PC-9 (cell line): ENCODE measurements at places on chromosomes 3 and 15. TPM values are rescaled to one million over a fixed set of nuclear protein-coding genes. Genes with fewer than 3 reads are reported as not detected.

DNA sequence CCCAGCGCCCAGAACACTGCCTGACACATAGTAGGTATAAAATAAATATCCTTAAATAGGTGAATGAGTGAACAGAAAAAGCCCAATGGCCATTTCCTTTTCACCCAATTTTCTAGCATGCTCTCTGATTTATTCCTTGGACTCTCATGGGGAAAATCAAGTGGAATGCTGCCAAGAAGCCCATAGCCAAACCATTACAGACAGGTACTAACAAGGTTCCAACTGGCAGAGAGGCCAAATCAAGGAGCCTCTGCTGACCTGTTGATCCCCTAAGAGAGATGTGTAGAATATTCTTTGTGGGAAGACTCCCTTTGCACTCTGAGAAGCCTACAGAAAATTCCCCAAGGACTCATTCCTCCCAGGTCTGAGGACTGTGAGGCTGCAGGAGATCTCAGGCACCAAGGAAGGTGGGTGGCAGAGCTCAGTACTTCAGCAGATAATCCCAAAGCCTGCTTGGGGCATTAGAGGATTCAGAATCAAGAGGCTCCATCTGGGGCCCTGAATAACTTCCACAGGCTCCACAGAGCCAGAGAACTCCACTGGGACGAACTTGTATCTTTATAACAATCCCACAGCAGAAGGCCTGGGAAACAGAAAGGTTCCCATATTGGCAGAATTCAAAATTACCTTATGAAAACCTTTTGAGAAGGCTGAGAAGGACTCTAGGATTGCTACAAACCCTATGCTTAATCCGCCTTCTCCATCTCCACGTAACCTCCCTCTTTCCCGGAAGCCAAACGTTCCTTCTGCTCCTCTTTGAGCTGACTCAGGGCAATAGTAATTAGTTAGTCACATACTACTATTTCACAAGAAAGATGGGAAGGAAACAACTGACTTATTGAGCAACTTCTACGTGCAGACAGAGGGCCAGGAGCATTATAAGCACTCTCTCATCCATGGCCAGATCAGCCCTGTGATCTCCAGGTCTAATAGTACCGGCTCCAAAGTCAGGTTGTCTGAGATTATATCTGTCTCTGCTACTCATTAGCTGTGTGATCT is 34.5 kb downstream of the PRICKLE2 start:
- no peaks in the 10 kb centered on the region for H3K27me3 ChIP-seq
- DNase-seq, result peak; percentile 54
- H3K4me1 ChIP-seq, result peaks cover 50% of the 10 kb centered on the region
- H3K36me3 ChIP-seq, result no peaks in the 10 kb centered on the region
- H3K27ac ChIP-seq, result no peak overlapping the region
- H3K4me3 ChIP-seq, result no peak overlapping the region

- H3K27me3 ChIP-seq, result peaks cover 15% of the 10 kb centered on the region; the same call in 1 of the 2 replicates
- no peak overlapping the region for H3K27ac ChIP-seq
- no peaks in the 10 kb centered on the region for H3K36me3 ChIP-seq
- H3K4me3 ChIP-seq, result no peak overlapping the region
Observed at GRCh38 chr15:87902772-87903426, 353.6 kb downstream of the NTRK3 start.

GRCh38 chr15:61441891-61442290 is 212.8 kb upstream of the RORA start:
- peaks cover 17% of the 10 kb centered on the region for H3K27me3 ChIP-seq
- H3K4me3 ChIP-seq, result no peak overlapping the region
- DNase-seq, result no peak

DNA sequence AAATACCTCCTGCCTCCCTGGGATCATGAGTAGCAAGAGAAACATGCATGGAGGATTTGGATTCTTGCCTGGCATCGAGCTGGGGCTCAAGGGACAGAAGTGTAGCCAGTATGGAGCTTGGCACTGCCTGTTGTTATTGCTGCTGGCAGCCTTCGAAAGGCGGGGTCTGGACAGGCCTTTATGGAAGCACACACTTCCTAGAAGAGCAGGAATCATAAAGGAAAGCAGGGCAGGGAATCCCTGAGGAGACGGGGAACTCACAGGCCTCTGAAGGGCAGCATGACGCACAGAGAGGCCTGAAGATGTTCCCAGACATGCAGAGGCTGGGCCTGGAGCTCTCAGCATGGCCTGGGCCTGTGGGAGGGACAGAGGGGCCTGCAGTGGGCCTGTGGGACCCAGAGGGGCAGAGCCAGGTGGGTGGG is 18.6 kb upstream of the SLC41A3 start:
- H3K4me3 ChIP-seq, result no peak overlapping the region
- no peak for DNase-seq
- H3K4me1 ChIP-seq, result no peaks in the 10 kb centered on the region
- H3K27me3 ChIP-seq, result no peaks in the 10 kb centered on the region
- H3K36me3 ChIP-seq, result no peaks in the 10 kb centered on the region

- no peaks in the 10 kb centered on the region for H3K36me3 ChIP-seq
- no peak overlapping the region for H3K4me3 ChIP-seq
- no peak for DNase-seq
- H3K27me3 ChIP-seq, result no peaks in the 10 kb centered on the region
Observed at GRCh38 chr15:48040166-48040817, 80.5 kb upstream of the SLC24A5 start.

DNA sequence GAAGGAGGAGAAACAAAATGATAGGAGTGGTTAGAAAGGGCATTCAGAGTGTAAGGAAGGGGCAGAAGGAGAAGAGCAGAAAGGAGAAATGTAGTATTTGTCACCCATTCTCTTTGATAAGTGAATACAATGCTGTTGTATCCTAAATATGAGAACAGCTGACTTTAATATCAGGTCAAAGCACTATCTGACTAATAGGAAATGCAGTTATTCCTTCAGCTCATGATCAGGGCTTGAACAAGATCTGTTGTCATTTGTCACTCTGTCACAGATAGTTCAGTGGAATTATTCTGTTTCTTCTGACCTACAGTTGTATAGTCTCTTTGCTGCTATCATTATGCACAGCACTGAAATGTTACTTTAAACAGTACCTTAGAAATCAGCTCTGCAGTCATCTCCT is 149.4 kb downstream of the FRMD5 start:
- no peaks in the 10 kb centered on the region for H3K4me1 ChIP-seq
- no peak for DNase-seq
- H3K4me3 ChIP-seq, result no peak overlapping the region
- H3K36me3 ChIP-seq, result no peaks in the 10 kb centered on the region
- H3K27ac ChIP-seq, result no peak overlapping the region

DNA sequence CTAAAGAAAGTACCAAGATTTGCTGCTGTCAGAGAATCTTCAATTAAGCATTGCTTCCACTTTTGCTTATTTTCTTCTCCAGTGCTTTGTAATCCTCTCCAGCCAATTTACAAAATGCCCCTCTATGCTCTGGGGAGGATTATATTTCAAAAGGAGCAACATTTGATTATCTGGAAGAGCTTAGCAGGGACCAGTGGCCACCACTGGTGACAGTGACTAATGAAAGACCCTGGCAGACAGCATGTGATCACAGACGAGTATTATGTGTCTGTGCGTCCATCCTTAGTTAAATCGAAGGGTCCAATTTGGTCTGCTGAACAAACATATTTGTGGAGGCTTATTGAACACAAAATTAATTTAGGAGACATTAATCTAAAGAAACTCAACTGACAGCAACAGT is 152.6 kb downstream of the ZNF621 start:
- DNase-seq, result no peak
- H3K36me3 ChIP-seq, result no peaks in the 10 kb centered on the region
- H3K4me1 ChIP-seq, result no peaks in the 10 kb centered on the region
- H3K4me3 ChIP-seq, result no peak overlapping the region

DNA sequence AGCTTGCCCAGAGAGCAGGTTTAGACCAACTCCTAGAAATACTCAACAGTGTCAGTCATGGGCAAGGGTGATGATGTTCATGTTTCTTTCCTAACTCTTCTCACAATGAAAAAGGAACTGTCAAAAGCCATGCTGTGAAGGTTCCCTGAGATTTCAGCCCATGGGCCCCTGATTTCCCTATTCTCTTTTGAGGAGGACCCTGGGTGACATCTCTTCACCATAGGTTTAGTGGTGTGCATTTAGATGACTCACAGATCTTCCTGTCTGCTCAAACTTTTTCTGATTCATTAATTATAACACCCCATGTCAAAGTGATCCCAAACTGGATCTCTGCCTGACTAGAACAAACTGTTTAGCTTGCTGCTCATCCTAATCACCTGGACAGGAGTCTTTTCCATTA is 108.0 kb downstream of the BBX start:
- H3K27ac ChIP-seq, result no peak overlapping the region
- no peaks in the 10 kb centered on the region for H3K4me1 ChIP-seq
- no peaks in the 10 kb centered on the region for H3K27me3 ChIP-seq

DNA sequence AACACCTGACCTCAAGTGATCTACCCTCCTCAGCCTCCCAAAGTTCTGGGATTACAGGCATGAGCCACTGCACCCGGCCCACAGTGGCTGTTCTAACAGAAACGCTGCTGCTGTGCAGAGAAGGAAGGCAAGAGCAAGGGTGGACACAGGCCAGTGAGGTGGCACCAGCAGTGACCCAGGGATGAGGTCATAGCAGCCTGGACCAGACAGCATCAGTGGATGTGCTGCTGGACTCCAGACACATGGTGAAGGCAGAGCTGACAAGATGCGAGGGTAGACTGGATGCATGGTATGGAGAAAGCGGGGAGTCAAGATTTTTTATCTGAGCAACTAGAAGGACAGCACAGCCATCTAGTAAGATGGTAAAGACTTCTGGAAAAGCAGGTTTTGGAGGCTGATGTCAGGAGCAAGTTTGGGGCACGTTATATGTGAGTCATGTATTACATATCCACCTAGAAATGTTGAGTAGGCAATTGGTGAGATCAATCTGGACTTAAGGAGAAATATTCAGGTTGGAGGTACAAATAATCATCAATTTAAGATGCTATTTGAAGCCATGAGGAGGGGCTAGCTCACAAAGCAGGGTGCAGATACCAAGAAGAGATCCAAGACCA is 22.1 kb upstream of the TJP1 start:
- no peak overlapping the region for H3K4me3 ChIP-seq
- H3K4me1 ChIP-seq, result peaks cover 31% of the 10 kb centered on the region
- peak overlapping the region; percentile 69 for H3K27ac ChIP-seq
- no peaks in the 10 kb centered on the region for H3K27me3 ChIP-seq
- peak; percentile 38 for DNase-seq

GRCh38 chr15:96402403-96402802 is 71.9 kb downstream of the NR2F2 start:
- no peaks in the 10 kb centered on the region for H3K4me1 ChIP-seq
- H3K4me3 ChIP-seq, result no peak overlapping the region
- DNase-seq, result no peak
- H3K27me3 ChIP-seq, result no peaks in the 10 kb centered on the region

GRCh38 chr15:55741833-55742497 is 987 bp downstream of the PRTG start:
- H3K4me1 ChIP-seq, result peaks cover 34% of the 10 kb centered on the region
- no peak overlapping the region for H3K27ac ChIP-seq
- peak overlapping the region; percentile 90 for H3K4me3 ChIP-seq
- no peaks in the 10 kb centered on the region for H3K27me3 ChIP-seq
- no peaks in the 10 kb centered on the region for H3K36me3 ChIP-seq

GRCh38 chr3:131485119-131485518 is 17.7 kb downstream of the MRPL3 start:
- no peak for DNase-seq
- H3K4me3 ChIP-seq, result no peak overlapping the region
- peaks cover 16% of the 10 kb centered on the region; the same call in 1 of the 2 replicates for H3K36me3 ChIP-seq
- H3K4me1 ChIP-seq, result no peaks in the 10 kb centered on the region
- no peaks in the 10 kb centered on the region for H3K27me3 ChIP-seq

DNA sequence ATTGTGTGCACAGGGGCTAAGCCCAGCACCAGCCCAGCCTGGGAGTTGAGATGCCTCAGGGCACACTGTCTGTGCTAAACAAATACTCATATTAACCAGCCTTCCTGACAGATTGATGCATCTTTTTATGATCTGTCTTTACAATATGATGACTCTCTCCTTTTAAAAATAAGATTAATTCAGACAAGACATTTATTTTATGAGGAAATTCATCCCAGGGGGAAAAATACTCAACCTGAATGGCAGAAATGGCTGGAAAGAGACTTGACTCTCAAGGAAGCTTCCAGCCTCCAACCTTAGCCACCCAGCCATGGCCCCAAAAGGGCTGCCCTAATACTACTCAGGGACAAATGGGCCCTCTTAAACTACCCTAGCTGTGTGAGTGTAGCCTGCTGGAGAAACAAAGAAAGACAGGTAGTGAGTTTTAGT is 46.9 kb downstream of the NOX5 start:
- H3K36me3 ChIP-seq, result no peaks in the 10 kb centered on the region
- H3K27me3 ChIP-seq, result no peaks in the 10 kb centered on the region
- H3K4me1 ChIP-seq, result peaks cover 3% of the 10 kb centered on the region
- H3K27ac ChIP-seq, result no peak overlapping the region
- DNase-seq, result no peak
- no peak overlapping the region for H3K4me3 ChIP-seq

C3orf22 gene
- not detected in 2 replicates for total RNA-seq

ALDH1A3 gene
- 462 and 469 TPM in 2 replicates for total RNA-seq

DLEC1 gene
- 0.35 and 0.45 TPM in 2 replicates for total RNA-seq

ARNT2 gene
- total RNA-seq, result 1.1 and 4.3 TPM in 2 replicates

CAPN3 gene
- 0.18 and 0.50 TPM in 2 replicates for total RNA-seq

C3orf85 gene
- not detected in 2 replicates for total RNA-seq
